ENCODE measurements at places on chromosomes 12 and 14.
A peak's percentile ranks its signal among the peaks of the same experiment; 100 is the strongest.

- no peak for DNase-seq
Measured at GRCh38 chr14:68458840-68459469, 333.9 kb downstream of the ZFP36L1 start.

GRCh38 chr12:20361416-20361815 lies 6.9 kb upstream of the PDE3A start:
- no peak for DNase-seq

- DNase-seq = no peak
Measured at GRCh38 chr14:74739293-74740030, 23.7 kb upstream of the YLPM1 start.

DNA sequence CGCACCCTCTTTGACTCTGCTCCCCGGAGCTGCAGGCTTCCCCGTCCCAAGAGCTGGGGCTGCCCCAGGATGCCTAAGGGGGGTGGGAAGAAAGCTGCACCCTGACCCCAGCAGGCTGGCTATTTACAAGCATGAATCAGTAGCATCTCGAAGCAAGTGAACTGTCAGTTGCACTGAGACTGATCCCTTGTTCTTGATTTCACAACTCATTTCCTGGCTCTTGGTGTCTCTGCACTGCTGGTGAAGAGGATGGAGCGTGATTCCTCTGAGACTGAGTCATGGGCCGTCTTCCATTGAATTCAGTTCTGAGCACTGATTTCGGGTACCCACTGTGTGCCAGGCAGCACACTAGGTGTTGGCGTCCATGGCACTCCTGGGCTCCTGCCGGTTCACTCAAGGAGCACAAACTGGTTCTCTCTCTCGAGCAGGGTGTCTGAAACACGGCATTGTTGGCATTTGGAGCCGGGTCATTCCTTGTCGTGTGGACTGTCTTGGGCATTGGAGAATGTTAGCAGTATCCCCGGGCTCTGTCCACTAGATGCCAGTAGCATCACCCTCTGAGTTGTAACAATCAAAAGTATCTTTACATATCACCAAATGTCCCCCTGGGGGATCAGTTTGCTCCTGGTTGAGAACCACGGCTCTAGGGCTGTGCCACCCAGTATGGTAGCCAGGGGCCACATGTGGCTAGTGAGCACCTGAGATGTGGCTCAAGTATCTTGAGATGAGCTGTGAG lies 86.9 kb downstream of the RIN3 start:
- no peak for DNase-seq

GRCh38 chr12:113245695-113246477 lies 24.6 kb downstream of the TPCN1 start:
- no peak for DNase-seq

DNA sequence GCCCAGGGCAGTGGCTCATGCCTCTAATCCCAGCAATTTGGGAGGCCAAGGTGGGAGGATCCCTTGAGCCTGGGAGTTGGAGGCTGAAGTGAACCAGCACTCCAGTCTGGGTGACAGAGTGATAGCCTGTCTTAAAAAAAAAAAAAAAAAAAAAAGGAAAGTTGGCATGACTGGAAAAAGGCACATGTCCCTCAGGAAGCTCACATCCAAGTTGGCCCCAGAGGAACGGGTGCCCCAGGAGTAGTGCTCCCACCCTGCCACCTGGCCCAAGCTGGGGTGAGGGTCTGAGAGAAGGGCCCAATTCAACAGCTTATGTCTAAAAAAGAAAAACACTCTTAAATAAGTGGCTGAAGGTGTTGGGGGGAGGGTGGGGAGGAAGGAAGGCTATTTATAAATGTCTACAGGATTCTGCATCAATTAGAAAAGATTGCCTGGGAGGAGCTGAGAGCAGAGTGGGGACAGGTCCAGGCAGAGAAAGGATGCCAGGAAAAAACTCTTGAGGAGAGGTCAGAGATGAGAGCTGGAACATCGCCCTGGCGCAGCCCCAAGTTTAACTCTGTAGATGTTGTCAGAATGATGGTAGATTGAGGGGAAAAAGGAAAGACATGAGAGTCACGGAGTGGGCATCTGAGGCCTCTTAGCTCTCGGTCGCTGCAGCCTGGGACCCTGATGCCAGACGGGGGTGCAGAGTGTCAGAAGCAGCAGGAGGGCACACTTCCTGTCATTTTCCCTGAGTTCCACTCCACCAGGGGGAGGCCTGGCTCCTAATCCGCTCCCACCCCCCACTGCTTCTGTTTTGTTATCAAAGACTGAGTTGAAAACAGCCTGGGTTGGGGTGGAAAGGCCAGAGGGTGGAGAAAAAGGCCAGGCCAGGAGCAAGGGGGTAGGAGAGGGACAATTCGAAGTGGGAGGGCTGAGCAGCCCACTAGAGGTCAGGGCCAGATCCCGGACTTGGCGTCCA lies 7.3 kb downstream of the SPRYD3 start:
- no peak for DNase-seq

DNA sequence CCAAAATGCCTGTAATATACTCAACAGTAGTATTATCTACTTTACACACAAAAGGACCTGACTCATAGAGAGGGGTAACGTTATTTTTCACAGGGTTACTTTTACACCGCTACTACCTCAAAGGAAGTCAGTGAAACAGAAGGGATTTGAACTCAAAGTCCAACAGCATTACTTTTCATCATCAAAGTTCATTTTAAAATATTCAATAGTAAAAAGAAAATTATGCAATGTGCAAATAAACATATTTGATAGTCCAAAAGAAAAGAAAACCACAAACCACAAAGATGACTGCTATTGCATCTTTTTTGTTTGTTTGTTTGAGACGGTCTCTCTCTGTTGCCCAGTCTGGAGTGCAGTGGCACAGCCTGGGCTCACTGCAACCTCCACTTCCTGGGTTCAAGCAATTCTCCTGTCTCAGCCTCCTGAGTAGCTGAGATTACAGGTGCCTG lies 15.5 kb downstream of the KIF21A start:
- no peak for DNase-seq

- no peak for DNase-seq
Measured at GRCh38 chr14:85418721-85419120, 111.2 kb upstream of the FLRT2 start.

DNA sequence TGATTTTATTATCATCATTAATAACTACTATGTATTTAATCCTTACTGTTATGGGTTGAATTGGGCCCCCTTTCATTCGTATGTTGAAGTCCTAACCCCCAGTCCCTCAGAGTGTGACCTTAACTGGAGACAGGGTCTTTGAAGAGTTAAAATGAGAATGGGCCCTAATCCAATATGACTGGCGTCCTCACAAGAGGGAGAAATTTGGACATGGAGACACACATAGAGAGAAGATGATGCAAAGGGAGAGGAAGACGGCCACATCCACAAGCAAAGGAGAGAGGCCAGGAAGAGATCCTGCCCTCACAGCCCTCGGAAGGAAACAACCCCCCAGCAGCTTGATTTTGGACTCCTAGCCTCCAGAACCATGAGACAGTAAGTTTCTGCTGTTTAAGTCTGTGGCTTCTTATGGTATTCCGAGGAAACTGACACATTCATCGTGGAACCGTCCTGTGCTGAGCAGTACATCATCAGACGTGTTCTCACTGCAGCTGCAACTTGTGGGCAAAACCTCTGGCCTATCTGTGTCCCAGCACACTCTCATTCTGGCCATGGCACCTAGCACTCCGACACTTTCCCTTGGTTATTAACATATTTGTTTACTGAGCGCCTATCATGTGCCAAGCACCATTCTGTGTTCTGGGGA lies 127.6 kb downstream of the SLC38A6 start:
- no peak for DNase-seq

DNA sequence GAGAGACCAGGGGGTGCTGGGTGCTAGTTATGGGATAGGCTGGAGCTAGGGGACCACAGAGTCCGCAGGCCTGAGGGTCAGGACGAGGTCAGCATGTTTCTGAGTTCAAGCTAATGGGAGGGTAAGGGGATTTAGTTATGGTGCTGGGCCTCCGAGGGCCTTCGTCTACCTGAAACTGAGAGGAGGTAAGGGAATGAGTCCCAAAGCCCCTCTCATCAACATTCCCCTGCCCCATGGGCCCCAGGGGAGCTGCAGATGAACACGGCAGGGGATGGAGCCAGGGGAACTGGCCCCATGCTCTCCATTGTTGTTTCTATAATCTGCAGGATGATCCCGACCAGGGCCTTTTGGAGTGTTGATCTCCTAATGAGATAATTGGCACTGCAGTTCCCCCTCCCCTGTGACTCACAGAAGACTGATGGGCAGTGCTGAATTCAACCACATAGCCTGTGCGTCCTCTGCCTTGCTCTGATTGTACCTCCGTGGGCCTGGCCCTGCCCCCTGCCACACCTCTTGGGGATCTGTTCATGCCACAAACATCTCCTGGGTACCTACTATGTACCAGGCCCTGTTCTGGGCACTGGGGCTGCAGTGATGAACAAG lies 21.4 kb downstream of the FAIM2 start:
- no peak for DNase-seq

DNA sequence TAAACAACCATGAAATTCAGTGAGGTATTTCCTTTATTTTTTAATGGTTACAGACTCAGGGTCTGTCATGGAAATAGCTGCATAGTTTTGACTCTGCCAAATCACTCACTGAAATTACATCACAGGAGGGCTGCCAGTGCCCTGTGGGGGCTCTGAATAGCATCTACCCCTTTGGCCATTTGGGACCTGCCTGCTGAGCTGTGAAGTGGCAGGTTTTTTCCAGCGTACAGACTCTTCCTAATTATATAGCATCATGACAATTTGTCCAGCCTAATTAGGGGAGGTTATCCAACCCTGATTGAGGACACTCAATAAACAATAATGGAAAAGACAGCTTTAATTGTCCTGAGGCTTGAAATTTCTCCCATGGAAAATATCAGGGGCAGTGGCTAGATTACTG lies 1.8 kb upstream of the COCH start:
- no peak for DNase-seq

GRCh38 chr14:101538878-101539277 lies 22.4 kb upstream of the DIO3 start:
- DNase-seq = no peak

DNA sequence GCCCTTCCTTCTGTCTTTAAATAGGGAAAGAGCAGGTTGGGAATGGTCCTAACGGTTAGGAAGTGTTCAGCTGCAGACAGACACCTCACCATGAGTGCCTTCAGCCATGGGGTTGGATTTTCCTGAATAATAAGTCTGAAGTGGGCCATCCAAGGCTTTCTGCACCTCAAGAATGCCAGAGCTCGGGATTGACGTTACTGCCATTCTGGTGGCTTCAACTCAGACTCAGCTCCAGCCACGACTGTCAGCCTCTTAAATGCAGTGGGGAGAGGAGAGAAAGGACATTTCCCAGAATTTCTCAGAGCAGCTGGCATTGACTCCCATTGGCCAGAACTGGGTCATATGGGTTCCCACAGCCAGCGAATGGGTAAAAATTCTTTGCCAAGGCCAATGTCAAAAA lies 363.4 kb downstream of the MED13L start:
- DNase-seq = no peak

- no peak for DNase-seq
Measured at GRCh38 chr14:82412545-82412944, 878.9 kb upstream of the SEL1L start.

DNA sequence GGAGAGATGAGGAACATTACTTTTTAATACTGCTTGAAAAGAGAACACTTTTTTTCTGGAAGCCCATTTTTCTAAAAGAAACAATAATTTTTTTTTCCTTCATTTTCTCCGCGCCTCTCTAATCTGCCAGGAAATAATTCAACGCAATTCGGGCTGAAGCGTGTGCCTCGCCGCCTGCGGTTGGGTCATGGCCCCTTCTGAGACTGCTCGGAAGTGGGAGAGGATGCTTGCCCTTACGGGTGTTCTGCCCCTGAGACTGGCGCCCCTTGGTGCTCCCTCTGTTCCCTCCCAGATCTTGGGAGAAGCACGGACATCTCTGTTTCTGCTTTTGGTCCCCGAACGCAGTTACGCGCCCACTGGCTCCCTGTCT lies 332 bp upstream of the TBC1D30 start:
- no peak for DNase-seq

GRCh38 chr12:68236421-68237059 lies 10.9 kb upstream of the IL26 start:
- DNase-seq = peak; percentile 12

- DNase-seq = no peak
Measured at GRCh38 chr14:22484632-22485031, 104.4 kb downstream of the DAD1 start.

- DNase-seq = peak; percentile 57
Measured at GRCh38 chr12:65740873-65741600, 83.2 kb upstream of the HMGA2 start.

- DNase-seq = no peak
Measured at GRCh38 chr14:35958499-35958898, 132.4 kb downstream of the BRMS1L start.

GRCh38 chr12:110737532-110737931 lies 5.2 kb downstream of the PPP1CC start:
- DNase-seq = no peak

- DNase-seq = no peak
Measured at GRCh38 chr12:95248604-95249360, 31.2 kb downstream of the VEZT start.

DNA sequence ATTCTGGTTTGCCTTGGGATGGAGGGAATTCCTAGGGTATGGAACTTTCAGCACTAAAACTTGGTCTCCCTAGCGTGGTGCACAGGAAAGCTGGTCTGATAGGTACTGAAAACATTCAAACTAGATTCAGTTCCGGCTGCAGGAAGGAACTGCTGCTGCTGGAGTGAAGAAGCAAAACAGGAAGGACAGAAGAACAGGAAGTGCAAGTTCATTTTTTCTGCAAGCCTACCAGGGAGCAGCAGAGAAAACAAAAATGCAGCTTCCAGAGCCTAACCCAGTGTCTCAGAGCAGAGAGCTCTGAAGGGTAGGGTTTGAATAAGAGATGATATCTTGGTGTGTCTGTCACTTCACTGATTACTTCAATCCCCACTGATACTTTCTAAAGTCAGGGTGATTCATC lies 165.2 kb downstream of the VRK1 start:
- peak; percentile 9 for DNase-seq

GRCh38 chr14:72717220-72717619 lies 176.7 kb downstream of the DPF3 start:
- no peak for DNase-seq

GRCh38 chr12:46134205-46134811 lies 134.5 kb downstream of the SLC38A1 start:
- no peak for DNase-seq

GRCh38 chr14:21101802-21102413 lies 1.0 kb downstream of the TMEM253 start:
- DNase-seq = no peak

DNA sequence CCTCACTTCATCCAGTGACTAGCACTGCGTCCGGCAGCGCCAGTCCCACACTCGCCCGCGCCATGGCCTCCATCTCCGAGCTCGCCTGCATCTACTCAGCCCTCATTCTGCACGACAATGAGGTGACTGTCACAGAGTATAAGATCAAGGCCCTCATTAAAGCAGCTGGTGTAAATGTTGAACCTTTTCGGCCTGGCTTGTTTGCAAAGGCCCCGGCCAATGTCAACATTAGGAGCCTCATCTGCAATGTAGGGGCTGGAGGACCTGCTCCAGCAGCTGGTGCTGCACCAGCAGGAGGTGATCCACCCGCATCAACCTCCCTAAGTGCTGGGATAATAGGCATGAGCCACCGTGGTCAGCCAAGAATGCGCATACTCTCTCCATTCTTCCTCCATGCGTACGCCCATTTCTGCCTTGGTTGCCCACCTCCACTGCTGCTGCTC lies 59.9 kb downstream of the IRF2BPL start:
- DNase-seq = no peak
